ENCODE measurements at places on chromosomes 12 and 14. TPM values are rescaled to one million over a fixed set of nuclear protein-coding genes. Genes with fewer than 3 reads are reported as not detected.

Gene GDF3
- not detected for total RNA-seq

Gene PEBP1
- 99.1 TPM for total RNA-seq

Gene SIX6
- total RNA-seq: not detected

Gene TGFB3
- 15.8 TPM for total RNA-seq

Gene KRT1
- not detected for total RNA-seq

Gene TMEM52B
- total RNA-seq: 71.6 TPM

Gene MYH6
- total RNA-seq: not detected

Gene MEG3
- 351 TPM for total RNA-seq

Gene KRT81
- 0.14 TPM for total RNA-seq

Gene SERPINA6
- total RNA-seq: not detected

Gene ACVR1B
- total RNA-seq: 20.1 TPM

All from placental pericyte (primary cell).